ENCODE measurements at places on chromosomes 13 and 19.

DNA sequence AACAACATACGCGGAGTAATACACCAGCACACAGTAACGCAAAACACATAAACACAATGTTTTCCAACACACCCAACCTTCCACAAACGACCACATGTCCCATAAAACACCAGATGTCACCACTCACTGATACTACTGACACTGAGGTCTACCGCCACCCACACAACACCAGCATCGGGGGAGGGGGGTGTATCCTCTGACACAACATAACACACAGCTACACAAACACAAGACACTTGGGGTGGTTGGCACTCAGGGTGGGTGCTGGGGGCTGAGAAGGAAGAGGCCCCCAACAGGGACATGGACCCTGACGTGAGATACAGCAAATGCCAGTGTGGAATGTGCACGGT is 1.5 kb upstream of the KCNN4 start:
- no peak for DNase-seq

DNA sequence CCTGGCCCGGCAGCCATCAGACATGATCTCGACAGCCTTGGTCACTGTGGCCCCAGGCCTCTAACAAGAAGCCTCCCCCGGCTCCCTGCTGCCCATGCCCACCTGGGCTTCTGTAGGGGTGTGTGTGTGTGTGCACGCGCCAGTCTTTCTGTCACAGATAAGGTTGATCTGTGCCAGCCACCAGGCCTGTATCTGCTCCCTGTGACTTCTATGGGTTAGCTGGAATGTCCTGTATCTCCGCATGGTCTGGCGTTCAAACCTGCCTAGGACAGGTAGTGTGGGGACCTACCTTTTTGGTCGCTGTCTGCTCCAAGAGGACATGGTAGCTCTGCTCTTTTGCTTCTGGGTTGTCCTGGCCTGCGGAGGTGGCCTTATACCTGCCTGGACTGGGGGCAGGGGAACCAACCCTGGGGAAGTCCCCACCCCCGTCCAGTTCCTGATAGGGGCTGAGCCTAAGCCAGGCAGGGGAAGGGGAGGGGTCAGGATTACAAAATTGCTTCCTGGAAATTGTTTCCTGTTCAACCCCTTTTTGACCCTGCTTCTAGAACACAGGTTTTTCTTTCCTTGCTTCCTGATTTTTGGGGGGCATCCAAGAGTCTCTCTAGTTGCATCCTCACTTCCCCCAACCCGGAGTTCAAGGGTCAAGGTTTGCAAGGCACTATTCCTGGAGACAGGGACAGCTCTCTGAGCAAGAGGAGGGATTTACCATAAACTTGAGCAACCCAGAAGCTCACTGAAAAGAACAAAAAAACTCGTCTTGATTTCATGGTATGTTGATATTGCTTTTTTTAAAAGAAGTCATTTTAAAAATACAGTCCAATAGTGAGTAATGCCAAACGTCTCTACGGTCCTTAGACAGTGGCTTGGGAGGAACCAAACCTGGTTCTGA is at the start of gene LRG1:
TSS of gene LRG1 (minus strand) at position 344 of the 889 bp plus-strand sequence. CDS start at position 321, 23 bp downstream.
- no peak for DNase-seq

DNA sequence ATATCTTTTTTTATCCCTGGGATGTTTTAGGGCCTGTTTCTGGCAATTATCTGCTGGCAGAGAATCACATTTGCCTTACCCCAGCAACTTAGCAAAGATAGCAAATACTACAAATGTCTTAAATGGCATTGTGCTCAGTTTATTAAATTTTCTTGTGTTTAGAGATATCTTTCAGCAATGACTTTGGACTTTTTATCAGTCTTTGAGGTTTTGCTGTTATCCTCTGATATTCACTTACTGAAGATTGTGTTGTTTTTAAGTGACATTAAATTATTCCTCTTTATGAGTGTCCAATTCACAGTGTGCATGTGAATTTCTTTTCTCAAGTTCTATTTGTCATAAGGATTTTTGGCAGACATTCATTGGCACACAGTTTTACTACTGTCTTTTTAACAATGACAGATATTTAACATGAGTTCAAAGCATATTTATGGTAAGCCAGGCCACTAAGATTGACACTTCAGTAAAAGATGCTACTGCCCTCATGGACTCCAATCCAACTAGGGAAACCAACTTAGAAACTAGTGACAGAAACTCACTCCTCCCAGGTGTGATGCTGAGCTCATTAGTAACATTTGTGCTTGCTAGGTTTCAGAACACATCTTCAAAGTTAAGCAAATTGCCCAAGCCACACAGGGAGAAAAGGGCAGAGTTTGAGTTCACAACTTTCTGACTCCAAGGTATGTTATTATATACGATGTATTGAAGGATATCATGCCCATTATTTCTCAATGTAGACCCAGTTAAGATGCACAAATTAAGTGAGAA is 481.9 kb downstream of the GPC6 start:
- DNase-seq: no peak

GRCh38 chr19:8395621-8396082 is 5.5 kb downstream of the RAB11B start:
- DNase-seq: no peak

- no peak for DNase-seq
Observed at GRCh38 chr19:46728208-46728607, 11.3 kb upstream of the PRKD2 start.

DNA sequence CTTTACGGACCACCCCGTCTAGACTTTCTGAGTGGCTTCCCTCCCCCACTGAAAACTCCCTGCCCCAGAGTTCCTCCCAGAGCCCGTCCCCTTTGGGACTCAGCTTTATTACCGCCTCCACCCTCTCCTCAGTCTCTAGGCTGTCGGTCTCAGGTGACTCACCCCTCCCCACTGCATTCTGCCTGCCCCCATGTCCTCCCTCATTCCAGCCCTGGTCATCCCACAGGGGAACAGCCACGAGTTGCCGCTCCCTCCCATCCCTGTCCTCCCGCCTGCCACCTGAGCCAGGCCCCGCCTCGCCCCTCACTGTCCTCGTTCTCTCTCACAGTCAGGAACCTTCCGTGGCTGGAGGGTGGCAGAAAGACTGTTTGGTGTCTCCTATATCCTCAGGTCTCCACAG is 57.3 kb downstream of the SMARCA4 start:
- DNase-seq: no peak

Measured in NAMALWA (cell line).